ENCODE measurements at places on chromosomes 13 and 19.

GRCh38 chr13:79405501-79405830, 589 bp downstream of the RBM26 start:
- peak; percentile 69 for DNase-seq

- DNase-seq, result no peak
These were observed 45.4 kb downstream of the TPT1 start for GRCh38 chr13:45295536-45295935.

- DNase-seq, result no peak
These were observed 10.8 kb upstream of the GRAMD1A start for GRCh38 chr19:34989298-34989697.

- peak; percentile 23 for DNase-seq
These were observed 1623.4 kb upstream of the PRR20A start for GRCh38 chr13:55517312-55517711.

GRCh38 chr19:49361438-49362047, 673 bp downstream of the TEAD2 start:
- DNase-seq, result no peak

GRCh38 chr13:27038323-27038722, 133.3 kb downstream of the USP12 start:
- no peak for DNase-seq

DNA sequence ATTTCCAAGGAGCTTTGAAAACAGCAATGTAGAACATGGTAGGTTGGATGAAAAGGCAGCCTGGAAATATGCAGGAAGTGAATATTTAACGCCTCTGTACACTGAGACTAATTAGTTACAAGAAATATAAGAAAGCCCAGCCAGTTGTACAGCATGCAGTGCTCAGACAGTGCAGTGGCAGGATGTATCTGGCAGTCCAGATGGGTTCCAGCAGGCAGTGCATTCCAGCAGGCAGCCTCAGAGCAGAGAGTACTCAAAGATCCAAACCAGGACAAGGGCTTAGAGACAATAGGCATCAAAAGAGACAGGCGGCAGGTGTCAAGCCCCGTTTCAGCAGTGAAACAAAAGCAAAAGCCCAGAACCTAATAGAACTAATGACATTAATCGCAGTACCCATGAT, 2776.3 kb downstream of the PCDH9 start:
- DNase-seq, result no peak

DNA sequence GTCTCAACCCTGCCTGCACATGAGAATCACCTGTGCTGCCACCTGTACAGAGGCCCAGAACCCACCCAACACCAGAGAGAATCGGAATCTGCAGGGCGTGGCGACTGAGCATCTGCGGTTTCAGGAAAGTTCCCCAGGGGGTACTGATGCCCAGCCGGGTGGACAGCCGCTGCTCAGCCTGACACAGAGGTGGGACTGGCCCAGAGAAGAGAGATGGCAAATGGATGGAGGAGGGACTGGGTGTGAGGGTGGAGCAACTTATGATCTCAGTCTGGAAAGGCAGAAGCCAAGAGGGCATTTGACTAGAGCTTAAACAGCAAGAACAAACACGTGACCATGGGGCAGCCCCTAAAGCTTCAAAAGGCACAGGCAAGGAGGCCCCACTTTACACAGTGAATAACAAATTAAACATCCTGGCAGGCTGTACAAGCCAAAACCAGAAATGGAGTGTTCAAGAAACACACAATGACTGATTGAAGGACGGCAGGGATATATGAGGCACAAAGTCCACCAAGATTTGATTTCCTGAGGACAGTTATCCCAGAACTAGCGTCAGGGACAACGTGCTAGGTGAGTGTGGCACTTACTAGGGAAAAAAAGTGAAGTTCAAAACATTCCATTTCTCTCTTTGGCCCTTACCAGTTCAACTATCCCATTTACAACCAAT, 3.1 kb downstream of the RANBP3 start:
- DNase-seq, result no peak

DNA sequence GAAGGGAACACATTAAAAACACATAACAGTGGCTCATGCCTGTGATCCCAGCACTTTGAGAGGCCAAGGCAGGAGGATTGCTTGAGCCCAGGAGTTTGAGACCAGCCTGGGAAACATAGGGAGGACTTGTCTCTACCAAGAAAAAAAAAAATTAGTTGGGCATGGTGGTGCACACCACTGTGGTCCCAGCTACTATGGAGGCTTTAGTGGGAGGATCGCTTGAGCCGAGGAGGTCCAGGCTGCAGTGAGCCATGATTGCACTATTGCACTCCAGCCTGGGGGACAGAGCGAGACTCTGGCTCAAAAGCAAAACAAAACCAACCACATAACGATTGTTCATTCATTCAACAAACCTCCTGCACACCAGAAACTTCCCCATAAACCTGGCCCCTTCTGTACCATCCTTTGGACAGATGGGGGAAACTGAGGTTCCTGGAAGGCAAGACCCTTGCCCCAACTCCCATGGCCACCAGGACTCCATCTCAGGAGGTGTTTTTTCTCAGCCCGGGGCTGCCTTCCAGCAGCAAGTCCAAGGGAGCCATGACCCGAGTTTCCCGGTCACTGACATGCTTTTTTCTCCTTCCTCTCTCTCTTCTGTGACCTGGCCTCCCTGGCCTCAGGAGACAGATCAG, 4.3 kb downstream of the FOSB start:
- no peak for DNase-seq

- DNase-seq, result no peak
These were observed 74.3 kb upstream of the UBL3 start for GRCh38 chr13:29924482-29925350.

- DNase-seq, result no peak
These were observed 10.1 kb downstream of the PRR36 start for GRCh38 chr19:7863971-7864689.

GRCh38 chr19:10251792-10252694, at the start of gene MRPL4:
Gene MRPL4 (plus strand): TSS chr19:10252214. CDS start chr19:10252254, 40 bp downstream.
- DNase-seq, result peak; percentile 100

DNA sequence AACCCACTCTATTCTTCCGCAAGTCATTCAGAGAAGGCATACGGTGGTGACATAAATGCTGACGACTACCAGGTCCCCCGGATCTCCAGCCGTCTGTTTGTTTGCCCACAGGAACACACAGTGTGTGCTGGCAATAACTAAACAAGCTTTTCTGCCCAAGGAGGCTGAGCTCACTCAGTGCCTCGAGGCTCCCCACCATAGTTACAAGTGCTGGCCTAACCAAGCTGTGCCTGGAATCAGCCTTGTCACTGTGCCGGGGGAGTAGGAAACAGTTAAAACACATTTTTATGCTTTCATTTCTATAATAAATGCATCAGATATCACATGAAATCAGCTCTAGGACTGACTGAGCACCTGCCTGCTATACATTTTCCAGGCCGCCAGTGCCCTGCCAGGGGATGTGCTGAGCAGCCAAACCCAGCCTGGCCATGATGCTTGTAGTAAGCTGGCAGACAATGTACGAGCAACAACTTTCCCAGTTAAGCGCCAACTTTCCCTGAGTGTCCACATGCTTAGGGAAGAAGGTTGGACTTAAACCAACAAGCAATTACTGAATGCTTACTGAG, 28.1 kb downstream of the BRD4 start:
- no peak for DNase-seq

GRCh38 chr19:45484273-45484945, 12.4 kb downstream of the RTN2 start:
- DNase-seq, result no peak

GRCh38 chr19:406135-406781, 2.7 kb downstream of the C2CD4C start:
- no peak for DNase-seq

All from hematopoietic multipotent progenitor cell treated with erythropoietin and hydrocortisone succinate and interleukin-3 and kit ligand, for 4 days (in vitro differentiated cells).